Choroid plexus epithelial cell (primary cell): ENCODE measurements at places on chromosomes 13 and 19.

DNA sequence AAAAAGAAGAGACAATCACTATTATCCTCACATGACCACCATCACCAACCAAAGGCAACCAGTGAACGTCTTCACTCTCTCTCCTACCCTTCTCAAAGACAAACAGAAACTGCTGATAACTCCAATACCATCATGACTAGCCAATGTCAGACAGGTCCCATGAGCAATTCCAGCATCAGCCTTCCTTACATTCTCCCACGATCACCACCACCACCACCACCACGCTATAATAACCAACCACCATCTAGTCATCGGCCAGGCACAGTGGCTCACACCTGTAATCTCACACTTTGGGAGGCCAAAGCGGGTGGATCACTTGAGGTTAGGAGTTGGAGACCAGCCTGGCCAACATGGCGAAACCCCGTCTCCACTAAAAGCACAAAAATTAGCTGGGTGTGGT is 3.9 kb downstream of the MYO1F start:
- no peak for DNase-seq

- no peak for DNase-seq
Measured at GRCh38 chr13:21747456-21747855, 76.6 kb downstream of the FGF9 start.

- DNase-seq: peak; percentile 93
Measured at GRCh38 chr13:99320693-99321481, 13.7 kb upstream of the GPR183 start.

DNA sequence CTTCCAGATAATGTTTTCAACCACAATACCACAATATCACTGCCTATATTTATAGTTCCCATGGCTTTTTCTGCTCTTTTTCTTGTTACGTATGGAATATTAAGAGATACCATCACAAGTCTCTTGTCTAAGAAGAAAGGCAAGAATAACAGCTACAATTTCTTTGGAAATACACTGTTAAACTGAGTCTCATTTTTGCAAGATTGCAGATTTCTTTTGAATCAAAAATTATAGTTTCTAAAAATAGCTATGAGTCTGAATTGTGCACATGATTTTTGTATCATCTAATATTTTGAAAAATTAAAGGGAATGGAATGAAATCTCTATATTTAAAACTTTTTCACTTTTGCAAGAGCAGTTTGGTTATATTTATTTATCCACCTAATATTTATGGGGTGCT is 1120.8 kb downstream of the EFNB2 start:
- no peak for DNase-seq

DNA sequence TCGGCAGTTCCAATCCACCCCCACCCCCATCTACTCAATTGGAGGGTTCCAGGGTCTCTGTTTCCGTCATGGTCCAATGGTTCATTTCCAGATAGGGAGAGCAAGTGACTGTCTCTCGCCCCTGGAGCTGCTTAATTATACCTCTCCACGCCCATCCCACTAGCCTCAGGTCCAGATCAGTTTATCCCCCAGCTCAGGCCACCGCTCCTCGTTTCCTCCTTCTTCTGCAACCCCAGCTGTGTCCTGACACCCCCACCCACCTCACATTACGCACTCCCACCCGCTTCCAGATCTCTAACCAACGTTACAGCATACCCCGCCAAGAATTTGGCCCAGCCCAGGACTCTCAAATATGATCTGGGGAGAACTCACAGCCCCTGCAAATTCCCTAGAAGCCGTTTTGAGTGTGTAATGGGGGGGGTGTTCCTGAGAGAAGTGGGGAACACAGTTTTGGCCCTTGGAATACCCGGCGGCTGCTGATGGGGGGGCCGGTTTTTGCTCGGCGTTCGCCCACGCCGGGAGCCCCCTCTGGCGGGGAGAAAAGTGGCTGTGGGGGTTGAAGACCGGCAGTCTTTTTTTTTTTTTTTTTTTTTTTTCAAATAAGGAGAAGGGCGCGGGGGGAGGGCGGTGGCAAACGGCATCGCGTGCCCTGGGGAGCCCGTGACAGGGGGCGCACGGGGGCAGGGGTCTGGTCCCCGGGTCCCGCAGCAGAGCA is 1.7 kb upstream of the PDE4A start:
- peak; percentile 29 for DNase-seq

- DNase-seq: peak; percentile 75
Measured at GRCh38 chr13:51380269-51380668, 40.8 kb downstream of the SERPINE3 start.
